ENCODE measurements at places on chromosomes 11 and 22.

DNA sequence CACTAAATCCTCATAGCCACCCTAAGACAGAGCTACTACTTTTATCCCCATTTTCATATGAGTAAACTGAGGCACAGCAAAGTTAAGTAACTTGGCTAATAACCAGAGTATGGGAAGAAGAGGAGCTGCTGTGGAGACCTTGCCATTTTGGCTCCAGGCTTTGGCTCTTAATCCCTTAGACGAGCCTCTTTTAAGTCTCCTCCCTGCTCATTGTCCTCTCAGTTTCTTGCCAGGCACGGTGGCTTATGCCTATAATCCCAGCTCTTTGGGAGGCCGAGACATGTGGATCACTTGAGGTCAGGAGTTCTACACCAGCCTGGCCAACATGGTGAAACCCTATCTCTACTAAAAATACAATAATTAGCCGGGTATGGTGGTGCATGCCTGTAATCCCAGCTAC lies 78.6 kb downstream of the PRR5L start:
- DNase-seq, result no peak

DNA sequence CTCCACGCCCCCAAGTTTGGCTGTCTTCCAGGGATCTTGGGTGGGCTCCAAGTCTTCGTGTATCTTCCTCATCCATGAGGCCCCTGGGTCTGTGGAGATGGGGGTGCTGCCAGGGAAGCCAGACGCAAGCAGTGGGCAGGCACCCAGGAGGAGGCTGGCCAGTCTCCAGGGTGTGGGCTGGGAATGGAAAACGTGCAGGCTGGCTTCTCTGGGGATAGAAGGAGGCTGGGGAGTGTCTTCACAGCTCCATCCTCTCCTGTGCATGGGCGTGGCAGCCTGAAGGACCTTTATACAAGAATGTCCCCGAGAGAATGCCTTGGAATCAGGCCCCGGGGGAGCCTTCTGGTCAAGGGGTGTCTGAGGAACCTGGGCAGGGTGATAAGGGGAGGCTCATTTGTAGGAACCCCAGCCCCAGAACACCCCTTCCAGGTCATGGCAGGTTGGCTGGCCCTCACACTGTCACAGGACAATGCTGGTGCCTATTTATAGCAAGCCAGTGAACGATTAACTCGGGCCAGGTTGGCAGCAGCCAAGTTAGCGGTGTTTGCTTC lies 14.0 kb downstream of the SGSM1 start:
- DNase-seq, result peak; percentile 71

DNA sequence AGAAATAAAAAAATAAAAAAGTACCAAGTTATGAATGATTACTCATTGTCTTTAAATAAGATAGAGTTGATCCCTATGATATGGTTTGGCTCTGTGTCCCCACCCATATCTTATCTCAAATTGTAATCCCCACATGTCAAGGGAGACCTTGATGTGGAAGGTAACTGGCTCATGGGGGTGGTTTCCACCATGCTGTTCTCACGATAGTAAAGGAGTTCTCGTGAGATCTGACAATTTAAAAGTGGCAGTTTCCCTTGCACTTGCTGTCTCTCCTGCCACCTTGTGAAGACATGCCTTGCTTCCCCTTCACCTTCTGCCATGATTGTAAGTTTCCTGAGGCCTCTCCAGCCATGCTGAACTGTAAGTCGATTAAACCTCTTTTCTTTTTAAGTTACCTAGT lies 18.8 kb downstream of the QSER1 start:
- no peak for DNase-seq

DNA sequence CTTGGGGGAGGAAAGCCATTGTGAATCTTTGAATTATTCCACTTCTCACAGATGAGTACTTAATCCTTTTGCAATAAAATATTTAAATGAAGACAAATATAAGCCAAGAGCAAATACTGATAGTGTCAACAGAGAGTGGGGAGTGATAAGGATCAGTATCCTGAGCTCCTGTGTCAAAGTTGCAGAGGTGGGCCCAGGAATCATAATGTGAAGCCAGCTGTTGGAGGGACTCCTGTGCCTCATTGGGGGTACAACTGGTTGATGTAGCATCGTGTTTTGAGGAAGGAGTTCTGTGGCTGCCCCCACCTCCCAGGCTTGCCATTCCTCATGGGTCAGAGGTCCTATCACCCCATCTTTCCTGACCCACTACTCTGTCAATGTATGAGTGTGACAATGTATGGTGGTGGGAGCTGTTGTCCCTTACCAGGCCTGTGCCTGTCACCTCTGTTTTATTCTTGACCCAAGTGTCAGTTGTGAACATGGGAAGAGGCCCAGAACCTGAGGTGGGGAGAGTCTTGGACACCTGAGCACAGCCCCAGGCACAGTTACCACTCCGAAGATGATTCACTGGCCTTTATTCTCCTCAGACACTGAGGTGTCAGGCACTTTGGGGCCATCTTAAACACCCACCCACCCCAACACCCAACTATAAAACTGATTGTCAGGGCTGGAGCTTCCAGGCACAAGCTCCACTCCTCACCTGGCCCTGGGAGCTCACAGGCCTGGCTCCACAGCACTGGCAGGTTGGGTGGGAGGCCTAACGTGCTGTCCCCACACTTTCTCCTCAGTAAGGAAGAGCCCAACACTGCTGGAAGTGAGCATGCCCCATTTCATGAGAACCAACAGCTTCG lies 38.4 kb downstream of the KCNQ1OT1 start:
- no peak for DNase-seq

DNA sequence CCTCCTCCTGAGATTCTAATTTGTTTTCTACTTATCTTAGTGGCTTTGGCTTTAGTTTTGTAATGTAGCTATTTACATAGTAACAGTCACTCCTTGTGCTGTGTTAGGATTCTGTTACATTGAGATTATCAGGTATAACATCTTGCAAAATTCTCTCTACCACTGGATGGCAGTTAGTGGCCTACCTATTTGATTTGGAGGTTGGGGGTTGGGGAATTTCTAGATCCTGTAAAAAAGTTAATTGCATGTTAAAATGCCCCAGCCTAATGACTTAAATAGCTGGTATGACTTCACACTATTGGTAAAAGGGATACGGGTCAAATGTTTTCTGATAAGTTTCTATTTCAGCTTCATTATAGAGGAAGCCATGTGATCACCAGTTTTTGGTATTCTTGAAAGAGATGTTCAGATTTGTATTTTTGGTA lies 2.8 kb downstream of the GRK3 start:
- peak; percentile 12 for DNase-seq

- no peak for DNase-seq
Observed at GRCh38 chr11:67646535-67647336, 3.8 kb downstream of the ACY3 start.

GRCh38 chr11:86670181-86670580 lies 2.2 kb downstream of the ME3 start:
- DNase-seq, result no peak

GRCh38 chr11:11454671-11455223 lies 101.7 kb upstream of the CSNK2A3 start:
- no peak for DNase-seq

DNA sequence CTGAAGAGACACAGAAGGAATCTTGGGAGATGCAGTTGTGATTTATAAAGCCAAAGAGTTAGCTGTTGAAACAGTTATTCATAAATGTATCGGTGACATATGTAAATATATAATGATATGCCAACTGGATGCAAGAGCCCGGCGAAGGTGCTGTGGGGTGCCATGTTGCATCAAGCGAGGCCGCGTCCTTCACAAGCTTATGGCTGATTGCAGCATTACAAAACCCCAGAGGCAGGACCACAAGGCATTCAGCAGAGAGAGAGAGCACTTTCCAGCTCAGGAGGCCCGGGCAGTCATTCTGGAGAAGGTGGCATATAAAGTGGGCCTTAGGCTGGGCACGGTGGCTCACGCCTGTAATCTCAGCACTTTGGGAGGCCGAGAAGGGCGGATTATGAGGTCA lies 65.6 kb downstream of the LARGE1 start:
- DNase-seq, result no peak

GRCh38 chr11:2942447-2942846 lies 13.2 kb upstream of the PHLDA2 start:
- DNase-seq, result no peak

DNA sequence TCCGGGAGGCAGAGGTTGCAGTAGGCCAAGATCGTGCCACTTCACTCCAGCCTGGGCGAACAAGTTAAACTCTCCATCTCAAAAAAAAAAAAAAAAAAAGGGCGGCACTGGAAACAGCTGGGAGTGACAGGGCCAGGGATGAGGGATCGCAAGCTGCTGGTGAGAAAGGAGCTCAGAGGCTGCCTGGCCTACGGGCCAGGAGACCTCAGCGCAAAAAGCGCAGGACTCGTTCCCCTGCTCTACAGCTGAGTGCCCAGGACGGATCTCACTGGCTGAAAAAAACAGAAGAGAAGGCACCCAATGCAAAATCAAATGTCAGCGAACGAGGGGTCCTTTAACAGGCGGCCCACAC lies 650 bp upstream of the NUP50 start:
- DNase-seq, result no peak

DNA sequence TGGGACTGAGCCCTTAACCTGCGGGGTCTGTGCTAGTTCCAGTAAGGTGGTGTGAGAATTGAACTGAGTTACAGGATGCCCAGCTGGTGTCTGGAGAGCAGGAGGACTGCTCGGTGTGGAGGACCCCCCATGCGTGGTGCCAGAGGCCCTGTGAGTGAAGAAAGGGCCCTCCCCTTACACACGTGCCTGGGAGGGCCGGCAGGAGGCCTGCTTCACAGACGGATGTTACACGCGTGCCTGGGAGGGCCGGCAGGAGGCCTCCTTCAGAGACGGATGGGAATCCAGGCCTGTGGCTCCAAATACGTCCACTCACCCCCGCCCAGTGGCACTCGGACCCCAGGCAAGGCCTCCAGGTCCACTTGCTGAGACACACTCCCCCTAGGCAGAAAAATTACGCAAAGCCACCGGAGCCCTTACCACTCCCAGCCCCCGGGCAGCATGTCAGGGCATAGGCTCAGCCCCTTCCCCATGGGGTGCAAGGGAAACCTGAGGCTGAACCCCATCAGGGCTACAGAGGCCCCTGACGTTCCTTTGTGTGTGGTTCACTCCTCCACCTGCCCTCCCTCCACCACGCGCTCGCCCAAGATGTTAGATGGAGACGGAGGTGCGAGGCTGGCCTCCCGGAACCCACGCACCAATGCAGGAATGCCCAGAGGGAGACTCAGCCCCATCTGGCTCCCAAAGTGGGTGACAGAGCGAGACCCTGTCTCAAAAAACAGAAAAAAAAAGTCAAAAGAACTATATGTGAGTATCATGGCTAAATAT lies 227.8 kb downstream of the BRD1 start:
- no peak for DNase-seq

GRCh38 chr11:46240371-46240770 lies 37.1 kb upstream of the CREB3L1 start:
- DNase-seq, result no peak

DNA sequence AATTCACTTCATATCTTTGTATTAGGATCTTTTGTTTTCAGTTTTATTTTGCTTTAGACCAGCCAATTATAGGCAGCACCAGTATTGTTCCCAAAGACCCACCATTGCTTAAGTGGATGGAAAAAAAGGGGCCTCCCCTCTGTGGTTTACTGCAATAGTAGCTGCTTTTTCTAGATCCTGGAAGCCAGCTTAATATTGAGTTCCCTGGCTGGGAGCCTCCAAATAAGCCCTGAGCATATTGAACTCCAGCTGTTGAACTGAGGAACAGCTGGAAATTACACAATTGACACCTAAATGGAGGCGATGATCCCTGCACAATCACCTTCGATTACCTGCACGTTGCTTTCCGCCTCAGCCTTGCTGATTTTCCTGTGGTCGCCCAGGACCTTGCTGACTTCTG lies 576.0 kb downstream of the SOX6 start:
- no peak for DNase-seq

DNA sequence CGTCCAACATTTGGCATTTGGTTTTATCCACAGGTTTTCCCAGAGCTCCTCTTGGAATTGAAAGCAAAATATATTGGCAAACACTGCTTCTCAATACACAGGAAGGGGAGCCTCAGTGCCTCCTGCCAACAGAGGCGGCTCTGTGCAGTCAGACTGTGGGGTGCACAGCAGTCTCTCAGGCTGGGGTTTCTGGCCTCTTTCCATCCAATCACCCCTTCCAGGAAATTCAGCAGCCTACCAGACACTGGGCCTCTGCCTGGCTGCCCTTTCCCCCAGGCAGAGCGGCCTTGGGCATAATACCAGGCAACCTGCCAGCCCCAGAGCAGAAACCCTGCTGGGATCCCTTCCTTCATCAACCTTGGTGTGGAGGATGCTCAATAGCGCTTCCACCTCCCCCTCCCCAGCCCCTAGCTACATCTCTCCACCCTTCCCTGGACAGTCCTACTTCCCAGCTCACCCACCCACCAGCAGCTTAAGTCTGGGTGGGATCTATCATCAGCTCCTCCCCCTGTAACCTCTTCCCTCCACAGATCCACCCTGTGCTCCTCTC lies 17.8 kb upstream of the RAPSN start:
- DNase-seq, result peak; percentile 73

DNA sequence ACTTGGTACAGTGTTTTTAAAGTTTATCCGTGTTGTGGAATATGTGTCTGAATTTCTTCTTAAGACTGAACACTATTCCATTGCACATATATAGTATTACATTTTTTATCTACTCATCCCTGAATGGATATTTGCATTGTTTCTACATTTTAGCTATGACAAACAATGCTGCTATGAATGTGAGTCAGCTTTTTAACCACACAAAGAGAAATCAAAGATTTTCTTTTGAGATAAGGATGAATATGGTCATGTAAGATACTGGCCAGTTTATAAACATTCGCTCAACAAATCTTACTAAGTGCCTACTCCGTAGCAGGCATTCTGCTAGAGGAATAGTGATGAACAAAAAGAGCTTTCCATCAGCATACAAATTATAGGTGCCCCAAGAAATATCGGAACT lies 16.5 kb upstream of the OR9G4 start:
- no peak for DNase-seq

DNA sequence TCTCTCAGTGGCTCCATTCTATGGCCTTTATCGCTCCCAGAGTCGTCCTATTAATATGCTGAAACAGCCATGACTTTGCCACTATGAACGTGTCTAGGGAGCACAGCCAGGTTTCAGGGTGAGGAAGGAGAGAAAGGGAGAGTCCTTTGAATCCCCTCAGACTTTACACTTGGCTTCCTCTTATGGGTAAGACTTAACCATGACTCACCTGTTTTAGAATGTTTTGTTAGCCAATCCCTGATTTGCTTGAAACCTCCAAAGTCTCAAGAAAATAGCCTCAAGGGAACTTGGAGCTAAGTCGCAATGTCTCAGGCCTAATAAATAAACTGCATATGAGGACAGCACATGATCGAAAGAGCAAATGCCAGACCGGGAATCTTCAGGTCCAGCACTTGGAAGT lies 131.2 kb upstream of the RCN1 start:
- DNase-seq, result no peak

DNA sequence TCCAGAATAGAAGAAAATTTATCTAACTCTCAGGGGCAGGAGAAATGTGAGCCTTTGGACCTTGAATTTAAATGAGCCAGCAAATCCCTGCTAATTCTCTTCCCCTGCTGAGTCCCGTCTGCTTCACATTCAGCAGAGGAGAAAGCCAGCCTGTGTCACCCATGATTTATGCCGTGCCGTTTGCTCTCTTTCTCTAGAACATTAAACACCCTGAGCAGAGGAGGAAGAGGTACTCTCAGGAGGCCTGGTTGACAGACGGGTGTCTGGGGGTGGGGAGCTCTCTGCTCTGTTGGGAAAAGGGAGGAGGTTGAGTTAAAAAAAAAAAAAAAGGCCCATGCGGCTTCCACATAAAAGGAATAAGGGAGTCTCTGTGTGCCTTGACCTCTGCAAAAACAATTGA lies 11.3 kb upstream of the MTMR3 start:
- DNase-seq, result no peak

- DNase-seq, result no peak
Observed at GRCh38 chr11:41716862-41717261, 257.4 kb upstream of the LRRC4C start.
